8988T (cell line): ENCODE measurements at places on chromosomes 1 and 21.

- DNase-seq = no peak
Measured at GRCh38 chr1:101004061-101004460, 21.5 kb downstream of the DPH5 start.

- DNase-seq = no peak
Measured at GRCh38 chr1:167820684-167821355, 93.1 kb downstream of the ADCY10 start.

GRCh38 chr1:21909787-21910503 lies 27.2 kb downstream of the HSPG2 start:
- DNase-seq = no peak

DNA sequence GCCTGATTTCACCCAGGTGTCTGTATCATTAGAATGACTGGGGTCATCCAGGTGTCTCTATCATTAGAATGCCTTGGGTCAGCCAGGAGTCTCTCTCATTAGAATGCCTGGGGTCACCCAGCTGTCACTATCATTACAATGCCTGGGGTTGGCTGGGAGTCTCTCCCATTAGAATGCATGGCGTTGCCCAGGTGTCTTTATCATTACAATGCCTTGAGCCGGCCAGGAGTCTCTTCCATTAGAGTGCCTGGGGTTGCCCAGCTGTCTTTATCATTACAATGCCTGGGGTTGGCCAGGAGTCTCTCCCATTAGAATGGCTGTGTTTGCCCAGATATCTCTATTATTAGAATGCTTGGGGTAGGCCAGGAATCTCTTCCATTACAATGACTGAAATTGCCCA lies 61.6 kb downstream of the RNF187 start:
- no peak for DNase-seq

DNA sequence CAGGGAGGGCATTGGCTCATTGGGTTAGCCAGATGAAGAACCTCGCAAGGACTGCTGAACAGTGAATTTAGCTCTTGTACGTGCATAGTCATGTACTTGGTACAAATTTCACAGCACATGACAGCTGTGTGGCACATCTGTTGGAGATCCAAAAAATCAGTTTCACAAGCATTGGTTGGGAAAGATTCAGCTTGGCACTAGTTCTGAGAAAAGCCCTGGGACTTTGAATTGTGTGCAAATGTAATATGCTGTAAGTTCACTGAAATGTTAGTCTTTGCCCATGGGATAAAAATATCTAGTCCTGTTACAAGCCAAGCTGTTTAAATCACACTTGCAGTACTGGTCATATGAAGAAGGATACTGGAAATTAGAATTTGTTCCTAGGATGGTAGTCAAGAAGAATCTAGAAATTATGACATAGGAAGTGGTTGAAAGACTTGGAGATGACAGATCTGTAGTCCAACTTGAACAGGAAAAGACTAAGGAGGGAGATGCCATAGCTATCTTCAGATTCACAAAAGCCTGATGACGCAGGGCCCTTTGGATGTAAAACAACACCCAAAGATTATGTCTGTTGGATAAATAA lies 19.2 kb downstream of the LAMC2 start:
- no peak for DNase-seq

DNA sequence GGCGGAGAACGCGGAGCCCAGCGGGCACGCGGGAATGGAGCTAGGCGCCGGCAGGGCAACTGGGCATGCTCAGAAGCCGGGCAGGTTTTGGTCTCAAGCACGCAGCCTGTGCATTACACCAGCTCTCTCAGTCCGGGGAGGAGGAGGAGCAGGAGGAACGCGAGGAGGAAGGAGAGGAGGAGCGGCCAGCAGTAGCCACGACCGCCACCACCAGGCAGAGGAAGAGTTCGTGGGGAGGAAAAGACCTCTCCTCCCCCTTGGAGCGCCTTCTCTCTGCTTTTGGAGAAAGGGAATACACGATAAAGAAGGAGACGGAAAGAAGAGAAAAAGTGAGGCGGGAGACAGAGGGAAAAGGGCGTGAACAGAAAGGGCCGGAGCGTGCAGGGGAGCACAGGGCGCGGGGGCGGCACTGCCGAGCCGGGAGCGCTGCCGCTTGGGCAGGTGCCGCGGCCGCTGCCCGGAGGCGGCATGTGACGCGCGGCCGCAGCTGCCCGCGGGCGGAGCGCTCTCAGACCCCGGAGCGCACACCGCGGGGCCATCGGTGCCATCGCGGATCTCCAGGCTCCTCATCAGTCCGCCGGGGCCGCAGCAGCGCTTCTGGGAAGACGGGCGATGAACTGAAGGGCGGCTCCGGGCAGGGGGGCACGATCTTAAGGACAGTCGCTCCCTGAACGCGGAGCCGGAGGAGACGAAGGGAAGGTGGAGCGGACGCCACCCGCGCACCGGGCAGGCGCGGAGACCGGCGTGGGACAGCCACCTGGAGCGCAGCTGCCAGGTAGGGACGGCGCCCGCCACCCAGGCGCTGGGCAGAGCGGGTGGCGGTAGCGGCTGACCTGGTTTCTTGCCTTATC lies at the start of gene CHRM3:
Gene CHRM3, plus strand, starts transcription at position 116 of the 851 bp plus-strand sequence. CDS start 520,884 bp downstream, outside the sequence.
- DNase-seq = peak; percentile 47

GRCh38 chr21:19767546-19767945 lies 1230.7 kb upstream of the NCAM2 start:
- no peak for DNase-seq

- DNase-seq = no peak
Measured at GRCh38 chr1:2322581-2323211, 68.7 kb downstream of the MORN1 start.

- no peak for DNase-seq
Measured at GRCh38 chr1:235763962-235764361, 102.7 kb downstream of the LYST start.

GRCh38 chr1:203278885-203279406 lies 26.4 kb upstream of the BTG2 start:
- DNase-seq = no peak

- no peak for DNase-seq
Measured at GRCh38 chr1:161771161-161771560, 5.0 kb downstream of the ATF6 start.

GRCh38 chr1:40711465-40712404 lies 20.2 kb downstream of the NFYC start:
- no peak for DNase-seq

GRCh38 chr1:223551610-223552009 lies 113.9 kb downstream of the CAPN8 start:
- no peak for DNase-seq

GRCh38 chr1:149917571-149918144 lies at the start of gene SV2A:
Gene SV2A (minus strand): TSS chr1:149917844. CDS start chr1:149913840, 4,004 bp downstream.
- no peak for DNase-seq

GRCh38 chr1:41387667-41388091 lies 26.4 kb downstream of the FOXO6 start:
- no peak for DNase-seq

GRCh38 chr1:96581772-96582171 lies 139.8 kb upstream of the PTBP2 start:
- DNase-seq = no peak

- DNase-seq = peak; percentile 76
Measured at GRCh38 chr1:12658531-12659453, 14.9 kb downstream of the AADACL4 start.

DNA sequence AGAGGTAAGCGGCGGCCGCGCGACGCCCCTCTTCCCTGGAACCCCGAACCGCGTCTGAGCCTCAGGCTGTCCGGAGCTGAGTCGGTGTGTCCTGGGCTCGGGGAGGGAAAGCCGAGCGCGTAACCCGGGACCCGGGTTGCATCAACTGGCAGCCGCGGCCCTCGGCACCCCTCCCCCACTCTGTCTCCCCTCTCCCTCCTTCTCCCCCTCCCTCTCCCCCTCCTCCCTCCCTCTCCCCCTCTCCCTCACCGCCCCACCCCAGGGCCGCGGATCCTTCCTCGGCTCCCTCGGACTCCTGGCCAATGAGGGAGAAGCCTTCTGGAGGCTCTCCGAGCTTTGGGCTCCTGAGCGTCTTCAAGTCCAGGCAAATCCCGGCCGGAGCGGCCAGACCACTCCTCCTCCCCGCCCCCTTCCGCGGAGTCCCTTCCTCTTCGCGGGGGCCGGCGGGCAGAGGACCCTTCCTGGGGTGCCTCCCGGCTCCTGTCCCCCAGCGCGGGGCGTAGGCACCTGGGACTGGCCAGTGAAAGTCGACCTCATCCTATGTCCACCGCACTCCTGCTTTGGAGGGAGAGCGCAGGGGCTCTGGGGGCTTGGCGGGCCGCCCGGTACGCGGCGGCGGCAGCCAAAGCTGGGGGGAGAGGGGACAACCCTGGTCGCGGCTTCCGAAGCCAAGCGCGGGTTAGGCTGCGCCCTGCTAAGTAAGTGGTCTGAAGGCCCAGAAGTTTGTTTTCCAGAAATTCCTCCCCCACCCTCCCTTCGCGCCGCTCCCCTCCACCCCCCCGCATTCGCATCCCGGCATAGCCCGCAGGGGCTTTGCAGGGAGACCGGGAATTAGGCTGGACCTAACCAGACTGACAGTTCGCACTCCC lies 850 bp downstream of the SESN2 start:
- no peak for DNase-seq

DNA sequence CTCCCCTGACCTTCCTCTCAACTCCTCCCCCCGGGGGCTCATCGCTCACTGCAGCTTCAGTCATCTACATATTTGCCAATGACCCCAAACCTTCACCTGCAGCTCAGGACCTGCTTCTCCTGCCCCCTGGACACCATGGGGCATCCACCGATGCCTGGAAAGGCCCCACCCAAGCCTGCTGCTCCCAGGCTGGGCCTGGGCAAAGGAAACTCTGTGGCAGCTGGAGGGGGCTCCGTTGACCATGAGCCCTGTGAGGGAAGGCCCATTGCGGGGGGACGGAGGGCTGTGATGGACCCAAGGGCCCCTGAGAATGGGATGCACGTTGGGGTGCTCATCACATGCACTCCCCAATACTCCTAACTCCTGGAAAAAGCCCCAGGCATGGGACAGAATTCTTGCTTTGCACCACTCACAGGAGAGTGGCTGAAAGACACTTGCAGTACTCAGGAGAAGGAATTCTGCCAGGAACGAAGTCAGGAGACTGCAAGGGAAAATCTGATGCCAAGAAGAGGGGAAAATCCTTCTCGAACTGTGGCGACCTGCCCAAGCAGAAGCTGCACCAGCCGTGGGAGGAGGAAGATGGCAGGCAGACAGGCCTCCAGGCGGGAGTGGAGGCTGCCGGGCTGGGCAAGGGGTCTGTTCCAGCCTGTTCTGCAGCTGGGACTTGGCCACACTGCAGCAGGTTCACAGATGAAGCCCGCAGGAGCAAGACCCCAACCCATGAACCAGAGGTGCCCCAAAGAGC lies 18.4 kb downstream of the MATN1 start:
- DNase-seq = no peak

DNA sequence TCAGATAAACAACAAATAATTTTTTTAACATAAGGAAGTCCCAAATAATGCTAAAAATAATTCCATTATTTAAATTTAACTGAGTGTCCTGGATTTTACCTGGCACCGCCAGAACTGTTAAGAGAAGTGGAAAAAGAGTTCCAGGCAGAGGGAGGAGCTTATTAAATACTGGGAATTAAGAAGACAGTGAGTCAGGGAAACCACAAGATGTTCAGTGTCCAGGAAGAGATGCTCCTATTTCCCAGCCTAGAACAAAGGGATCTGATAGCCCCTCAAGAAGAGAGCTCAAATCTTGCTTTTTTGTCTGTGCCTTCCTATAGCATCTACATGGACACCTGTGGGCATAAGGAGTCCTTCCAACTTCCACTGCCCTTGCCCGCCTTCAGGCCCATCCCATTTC lies 85.9 kb downstream of the PGM1 start:
- DNase-seq = no peak

- no peak for DNase-seq
Measured at GRCh38 chr1:159938211-159938852, 7.1 kb downstream of the IGSF9 start.

GRCh38 chr1:28091043-28091781 lies 2.8 kb upstream of the EYA3 start:
- peak; percentile 38 for DNase-seq

- no peak for DNase-seq
Measured at GRCh38 chr1:212635141-212635631, 26.6 kb downstream of the ATF3 start.

GRCh38 chr1:227797144-227797543 lies 18.3 kb upstream of the PRSS38 start:
- no peak for DNase-seq

GRCh38 chr1:18351735-18352134 lies 129.0 kb upstream of the KLHDC7A start:
- DNase-seq = no peak

DNA sequence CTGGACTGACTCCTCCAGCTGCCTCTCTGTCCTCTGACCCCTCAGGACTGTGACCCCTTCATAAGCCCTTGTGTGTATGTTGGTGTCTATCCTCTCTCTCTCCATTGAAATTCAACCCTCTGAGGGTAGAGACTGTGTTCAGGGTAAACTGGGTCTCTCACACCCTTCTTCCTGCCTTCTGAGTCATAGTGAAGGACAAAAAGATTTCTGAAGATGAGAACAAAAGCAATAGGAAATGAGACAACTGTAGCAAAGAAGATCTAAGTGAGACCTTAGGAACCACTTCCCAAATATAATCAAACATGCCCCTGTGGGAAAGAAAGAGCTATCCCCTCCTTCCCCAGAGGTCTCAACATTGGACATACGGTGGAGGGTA lies 16.9 kb downstream of the NUAK2 start:
- no peak for DNase-seq

DNA sequence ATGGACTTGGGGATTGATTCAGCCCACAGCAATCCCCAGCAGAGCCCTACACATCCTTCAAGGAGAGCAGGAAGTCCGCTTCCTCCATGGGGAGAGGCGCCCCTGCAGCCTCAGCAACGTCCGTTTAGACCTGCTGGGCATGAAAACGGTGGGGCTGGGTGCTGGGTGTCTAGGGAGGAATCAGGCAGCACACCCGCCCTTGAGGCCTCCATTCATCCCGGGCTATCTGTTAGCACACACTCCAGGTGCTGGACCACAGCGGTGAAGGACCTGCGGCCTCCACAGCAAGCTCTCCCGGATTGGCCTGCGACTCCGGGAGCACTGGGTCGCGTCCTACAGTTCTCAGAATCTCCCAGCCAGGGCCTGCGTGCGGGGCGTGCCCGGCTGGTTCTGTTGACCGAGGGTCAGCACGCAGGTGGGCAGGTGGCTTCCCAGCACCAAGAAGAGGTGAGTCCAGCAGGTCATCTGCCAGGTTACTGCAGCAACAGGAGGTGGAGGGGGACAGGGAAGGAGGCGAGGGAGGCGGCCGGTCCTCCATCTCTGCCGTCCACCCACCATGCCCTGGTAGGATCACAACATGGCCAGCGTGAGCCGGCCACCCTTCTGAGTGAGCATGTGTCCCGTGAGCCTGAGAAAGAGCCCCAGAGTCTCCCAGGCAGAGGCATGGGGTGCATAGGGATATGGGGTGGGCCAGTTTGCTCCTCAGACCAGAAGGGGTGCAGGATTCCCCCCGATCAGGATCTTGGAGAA lies 96.6 kb downstream of the RIPK4 start:
- no peak for DNase-seq

DNA sequence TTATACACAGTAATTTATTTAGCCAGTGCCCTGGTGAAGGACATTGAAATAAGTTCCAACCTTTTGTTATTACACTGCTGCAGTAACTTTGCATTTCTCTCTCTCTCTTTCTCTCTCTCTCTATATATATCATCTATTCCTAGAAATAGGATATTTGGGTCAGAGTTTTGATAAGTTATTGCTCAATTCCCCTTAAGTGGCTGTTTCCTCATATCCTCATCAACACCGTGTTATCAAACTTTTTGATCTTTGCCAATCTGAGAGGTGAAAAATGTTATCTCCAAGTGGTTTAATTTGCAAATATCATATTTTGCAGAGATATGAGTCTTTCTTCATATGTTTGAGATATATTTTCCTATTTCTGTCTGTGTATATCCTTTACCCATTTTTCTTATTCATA lies 1.6 kb upstream of the SRSF4 start:
- DNase-seq = no peak
